ENCODE measurements at places on chromosomes 5 and 9.

DNA sequence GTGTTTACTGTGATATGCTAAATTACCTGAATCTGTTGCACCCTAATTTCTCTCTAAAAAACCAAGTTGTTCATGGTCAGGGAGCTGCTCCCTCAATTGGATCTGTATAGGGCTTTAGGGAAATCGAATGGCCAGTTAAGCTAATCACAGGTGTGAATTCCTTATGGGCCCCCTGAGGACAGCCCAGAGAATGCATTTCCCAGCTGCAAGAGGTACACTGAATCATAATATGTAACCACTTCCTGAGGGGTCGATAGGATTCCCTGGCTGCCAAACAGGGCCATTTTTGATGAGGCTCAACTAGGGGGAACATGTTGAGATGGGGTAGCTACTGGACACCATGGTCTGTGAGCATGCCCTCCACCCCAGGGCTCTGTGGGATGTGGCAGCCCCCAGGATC, 478.6 kb downstream of the CCDC171 start:
- no peak for DNase-seq

- DNase-seq, result peak; percentile 96
Measured at GRCh38 chr9:137611623-137612609, 6.4 kb downstream of the ARRDC1 start.

- DNase-seq, result no peak
Measured at GRCh38 chr5:5271786-5272321, 131.7 kb downstream of the ADAMTS16 start.

DNA sequence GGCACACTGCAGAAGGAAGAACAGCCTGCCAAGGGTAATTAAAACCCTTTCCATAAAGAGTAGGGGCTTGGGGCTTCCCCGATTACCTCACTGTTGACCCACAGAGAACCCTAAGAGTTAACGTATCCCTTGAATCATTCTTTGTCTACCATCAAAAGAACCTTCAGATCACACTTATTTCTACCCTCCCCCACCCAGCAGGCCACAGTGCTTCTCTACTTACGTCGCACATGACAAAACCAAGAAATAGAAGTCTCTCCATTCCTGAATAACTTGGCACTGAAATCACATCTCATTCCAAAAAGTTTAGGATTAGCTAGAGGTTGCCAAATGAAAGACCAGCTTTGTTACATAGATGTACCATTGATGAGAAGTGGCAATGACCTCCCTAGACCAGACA, 268.7 kb upstream of the GAS1 start:
- no peak for DNase-seq

DNA sequence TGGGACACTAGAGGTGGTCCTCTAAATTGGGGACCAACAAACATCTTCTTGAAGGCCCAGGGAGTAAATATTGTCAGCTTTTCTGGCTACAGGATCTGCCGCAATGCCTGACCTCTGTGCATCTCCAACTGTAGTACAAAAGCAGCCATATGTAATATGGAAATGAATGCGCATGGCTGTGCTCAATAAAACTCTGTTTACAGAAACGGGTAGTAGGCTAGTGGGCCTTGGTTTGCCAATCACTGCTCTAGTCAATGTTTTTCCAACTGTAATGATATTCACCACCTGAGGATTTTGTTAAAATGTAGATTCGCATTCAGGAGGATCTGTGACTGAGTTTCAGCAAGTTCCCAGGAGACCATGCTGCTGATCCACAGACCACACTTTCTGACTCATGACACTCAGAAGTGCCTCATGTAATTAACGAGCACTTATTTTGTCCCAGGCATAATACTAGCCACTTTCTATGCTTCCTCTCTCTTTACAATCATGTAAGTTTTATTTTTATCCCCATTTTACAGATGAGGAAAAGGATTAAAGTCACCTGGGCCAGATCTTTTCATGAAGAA, 96.9 kb downstream of the MED27 start:
- DNase-seq, result no peak

GRCh38 chr9:119349351-119349825, 19.8 kb downstream of the BRINP1 start:
- DNase-seq, result no peak

GRCh38 chr5:59621477-59621876, 272.0 kb downstream of the PDE4D start:
- no peak for DNase-seq

- peak; percentile 53 for DNase-seq
Measured at GRCh38 chr9:136551401-136552116, 5.7 kb upstream of the NOTCH1 start.

DNA sequence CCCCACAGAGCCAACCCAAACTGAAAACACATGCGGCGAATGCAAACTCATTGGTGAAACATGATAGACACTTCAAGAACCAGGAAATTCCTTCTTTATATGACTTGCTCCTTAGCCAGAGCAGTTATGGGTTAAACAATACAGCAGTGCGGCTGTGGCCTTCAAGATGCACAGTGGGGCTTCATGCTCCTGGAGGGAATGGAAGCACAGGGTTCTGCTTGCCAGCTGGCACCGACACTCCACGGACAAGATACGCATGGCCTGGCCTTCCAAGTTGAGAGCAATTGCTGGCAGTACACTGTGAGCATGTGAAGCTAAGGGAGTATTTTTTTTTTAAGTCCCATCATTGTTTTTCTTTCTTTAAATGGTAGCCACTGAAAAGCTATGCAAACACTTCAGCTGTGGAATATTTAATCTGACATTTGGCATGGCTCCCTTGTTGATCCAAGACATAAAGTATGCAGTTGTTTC, 451.6 kb upstream of the CD180 start:
- peak; percentile 85 for DNase-seq

- no peak for DNase-seq
Measured at GRCh38 chr9:128048663-128049062, 18.5 kb downstream of the NAIF1 start.

DNA sequence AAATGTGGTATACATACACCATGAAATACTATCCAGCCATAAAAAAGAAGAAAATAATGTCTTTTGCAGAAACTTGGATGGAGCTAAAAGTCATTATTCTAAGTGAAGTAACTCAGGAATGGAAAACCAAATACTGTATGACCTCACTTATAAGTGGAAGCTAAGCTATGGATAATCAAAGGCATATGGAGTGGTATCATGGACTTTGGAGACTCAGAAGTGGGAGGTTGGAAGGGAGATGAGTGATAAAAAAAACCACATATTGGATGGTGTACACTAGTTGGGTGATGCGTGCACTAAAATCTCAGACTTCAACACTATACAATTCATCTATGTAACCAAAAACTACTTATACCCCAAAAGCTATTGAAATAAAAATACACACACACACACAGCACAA, 24.5 kb downstream of the ADAMTS12 start:
- no peak for DNase-seq

DNA sequence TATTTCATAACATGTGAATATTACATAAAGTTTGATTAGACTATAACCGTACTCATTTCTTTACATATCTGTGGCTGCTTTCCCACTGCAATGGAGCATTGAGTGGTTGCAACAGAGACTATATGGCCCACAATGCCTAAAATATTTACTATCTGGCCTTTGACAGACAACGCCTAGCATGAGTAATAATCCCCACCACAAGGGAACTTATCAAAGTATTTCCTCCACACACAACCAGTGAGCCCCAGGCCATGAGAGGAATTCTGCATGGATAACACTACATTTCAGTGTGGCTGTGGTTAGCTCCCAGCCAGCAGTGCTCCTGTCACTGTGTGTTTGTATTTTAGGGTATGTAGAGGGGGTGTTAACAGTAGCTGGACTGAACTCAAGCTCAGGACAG, 54.8 kb downstream of the FAM81B start:
- no peak for DNase-seq

DNA sequence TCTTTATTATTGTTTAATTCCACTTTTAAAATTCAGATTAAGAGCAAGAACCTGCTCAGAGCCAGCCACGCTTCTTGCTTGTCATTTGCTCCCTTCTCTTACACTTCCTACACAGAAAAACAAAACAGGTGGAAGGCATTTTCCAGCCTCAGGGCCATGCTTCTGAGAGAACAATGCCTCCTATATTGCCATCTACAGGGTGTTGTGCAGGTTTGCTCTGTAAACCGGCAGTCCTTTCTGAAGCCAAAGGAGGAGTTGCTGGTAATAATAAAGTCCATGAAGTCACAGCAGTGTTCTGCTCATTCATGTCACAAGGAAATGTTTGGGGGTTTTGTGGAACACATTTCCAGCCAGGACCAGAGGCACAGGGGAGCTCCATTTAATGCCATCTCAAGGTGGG, 16.1 kb upstream of the PRLR start:
- DNase-seq, result no peak

DNA sequence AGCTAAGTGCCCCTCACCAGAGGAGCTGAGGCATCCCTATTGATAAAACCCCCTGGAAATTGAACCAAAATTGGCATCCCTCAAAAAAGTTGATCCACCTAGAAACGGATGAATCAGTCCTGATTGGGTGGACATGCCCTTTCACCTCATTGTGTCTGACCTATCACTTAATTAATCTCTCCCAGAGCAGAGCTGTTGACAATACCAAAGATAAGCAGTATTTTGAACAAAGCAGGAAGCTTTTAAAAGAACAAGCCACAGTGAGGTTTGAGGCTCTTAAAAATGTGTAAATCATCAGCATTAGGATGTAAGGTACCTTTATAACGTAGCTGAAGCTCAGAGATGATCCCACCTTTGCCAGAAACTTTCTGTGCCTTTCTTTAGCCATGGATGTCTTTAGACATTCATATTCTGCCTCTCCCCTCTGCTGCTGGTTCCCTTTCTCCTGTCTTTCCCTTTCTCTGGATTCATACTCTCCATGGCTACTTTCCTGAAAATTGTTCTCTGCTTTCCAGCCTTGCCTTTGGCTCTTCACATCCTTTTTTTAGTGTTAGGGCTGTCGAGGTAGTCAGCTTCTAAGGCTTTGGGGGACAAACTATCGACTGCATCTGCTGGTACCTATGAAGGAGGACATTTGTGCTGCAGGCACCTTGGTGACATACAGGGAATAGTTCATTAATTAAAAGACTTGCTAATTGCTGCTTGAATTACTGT, 7.8 kb upstream of the LHX2 start:
- no peak for DNase-seq

- DNase-seq, result peak; percentile 38
Measured at GRCh38 chr5:113663879-113664541, 150.5 kb downstream of the YTHDC2 start.

- peak; percentile 53 for DNase-seq
Measured at GRCh38 chr9:93091453-93092081, 4.5 kb upstream of the CARD19 start.
